ENCODE measurements at places on chromosomes 6 and 20.

GRCh38 chr6:39446909-39447308 lies 124.4 kb upstream of the KCNK16 start:
- no peak for DNase-seq

DNA sequence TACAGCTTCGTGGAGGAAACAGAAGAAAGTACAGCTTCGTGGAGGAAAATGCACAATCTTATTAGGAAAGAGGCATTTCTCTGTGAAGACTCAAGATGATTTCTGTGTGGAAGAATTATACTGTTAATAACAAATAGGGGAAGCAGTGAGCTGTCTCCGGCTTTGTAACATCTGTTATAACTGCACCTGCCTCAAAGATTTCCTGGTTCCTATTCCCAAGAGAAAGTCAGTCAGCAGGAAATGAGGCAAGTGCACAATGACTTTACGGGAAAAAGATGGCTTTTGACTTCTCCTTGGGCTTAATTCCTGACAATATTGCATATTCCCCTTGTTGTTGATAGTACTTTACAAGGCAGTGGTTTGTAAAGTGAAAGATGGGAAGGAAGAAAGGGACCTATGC lies 538.5 kb downstream of the BMP2 start:
- DNase-seq: no peak

DNA sequence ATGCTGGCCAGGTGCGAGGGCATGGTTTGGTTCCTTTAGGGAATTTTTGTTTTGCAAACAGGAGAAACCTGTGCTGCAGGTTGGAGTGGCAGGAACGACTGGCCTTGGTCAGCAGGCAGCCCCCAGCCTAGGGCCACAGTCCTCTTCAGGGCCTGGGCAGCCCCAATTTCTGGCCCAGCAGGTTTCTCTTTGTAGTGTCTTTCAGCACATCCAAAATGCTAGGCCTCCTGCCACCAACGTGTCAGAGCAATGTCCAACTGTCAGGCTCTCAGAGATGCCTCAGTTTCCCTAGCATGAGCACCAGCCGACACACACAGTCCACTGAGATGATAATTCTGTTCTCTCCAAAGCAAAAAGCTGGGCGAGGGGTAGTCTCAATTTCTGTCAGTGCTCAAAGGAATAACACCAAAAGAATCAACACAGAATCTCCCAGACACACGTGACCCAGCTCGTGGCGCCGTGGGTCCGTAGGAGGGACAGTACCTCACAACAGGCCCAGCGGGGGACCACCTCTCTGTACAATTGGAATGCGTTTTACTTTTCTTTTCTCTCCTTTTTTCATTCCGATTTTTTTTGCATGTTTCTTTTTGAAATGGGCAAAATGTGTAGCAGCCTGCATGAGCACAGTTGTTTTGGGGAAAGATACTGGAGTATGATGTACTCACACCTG lies 125.9 kb downstream of the TAF4 start:
- DNase-seq: no peak

DNA sequence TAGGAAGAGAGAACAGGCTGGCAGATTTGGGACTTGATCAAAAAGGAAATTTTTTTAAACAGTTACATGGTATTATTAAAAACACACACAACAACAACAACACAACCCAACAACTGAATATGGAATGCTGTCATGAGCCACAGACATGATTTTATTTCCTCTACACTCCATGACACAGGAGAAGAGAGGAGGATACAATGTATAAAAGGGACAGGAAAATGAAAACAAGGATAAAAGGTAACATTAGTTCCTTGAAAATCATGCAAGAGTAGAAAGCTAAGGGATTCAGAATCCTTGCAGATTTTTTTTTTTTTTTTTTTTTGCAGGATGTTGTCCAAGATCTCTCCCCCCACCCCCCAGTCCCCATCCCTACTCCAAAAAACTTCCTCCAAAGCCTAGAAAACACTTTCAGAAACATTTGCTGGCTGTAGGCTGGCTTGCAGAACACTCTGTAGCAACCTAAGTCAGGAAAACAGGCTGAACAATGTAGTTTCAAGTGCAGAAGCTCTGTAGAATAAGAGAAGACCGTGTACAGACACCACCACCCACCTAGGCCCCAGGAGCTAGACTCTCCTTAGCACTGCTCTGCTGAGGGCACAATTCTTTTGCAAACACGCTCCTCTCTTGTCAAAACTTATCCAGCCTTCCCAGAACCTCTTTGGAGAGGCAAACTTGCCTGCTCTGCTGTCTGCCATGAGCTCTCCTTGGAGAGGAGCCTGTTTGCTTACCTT lies 845 bp downstream of the ZMYND8 start:
- peak; percentile 37 for DNase-seq

- DNase-seq: peak; percentile 69
Measured at GRCh38 chr6:27332692-27333641, 20.9 kb upstream of the POM121L2 start.
